ENCODE measurements at places on chromosomes 16 and 17. TPM values are rescaled to one million over a fixed set of nuclear protein-coding genes. Genes with fewer than 3 reads are reported as not detected.

- no peak for DNase-seq
Observed at GRCh38 chr17:573036-573435, 141.6 kb downstream of the VPS53 start.

GRCh38 chr17:74921026-74921681 is 1.9 kb downstream of the USH1G start:
- no peak for DNase-seq

Gene TBC1D3D
- 0.23 TPM for total RNA-seq

Gene SCGB1C2
- not detected for total RNA-seq

GRCh38 chr16:454397-454940 is 29.0 kb downstream of the RAB11FIP3 start:
- DNase-seq, result no peak

GRCh38 chr17:44314031-44314430 is 5.6 kb downstream of the RUNDC3A start:
- no peak for DNase-seq

GRCh38 chr16:55572439-55572838 is 6.0 kb downstream of the CAPNS2 start:
- no peak for DNase-seq

Gene STAT5A
- total RNA-seq, result 2.9 TPM

DNA sequence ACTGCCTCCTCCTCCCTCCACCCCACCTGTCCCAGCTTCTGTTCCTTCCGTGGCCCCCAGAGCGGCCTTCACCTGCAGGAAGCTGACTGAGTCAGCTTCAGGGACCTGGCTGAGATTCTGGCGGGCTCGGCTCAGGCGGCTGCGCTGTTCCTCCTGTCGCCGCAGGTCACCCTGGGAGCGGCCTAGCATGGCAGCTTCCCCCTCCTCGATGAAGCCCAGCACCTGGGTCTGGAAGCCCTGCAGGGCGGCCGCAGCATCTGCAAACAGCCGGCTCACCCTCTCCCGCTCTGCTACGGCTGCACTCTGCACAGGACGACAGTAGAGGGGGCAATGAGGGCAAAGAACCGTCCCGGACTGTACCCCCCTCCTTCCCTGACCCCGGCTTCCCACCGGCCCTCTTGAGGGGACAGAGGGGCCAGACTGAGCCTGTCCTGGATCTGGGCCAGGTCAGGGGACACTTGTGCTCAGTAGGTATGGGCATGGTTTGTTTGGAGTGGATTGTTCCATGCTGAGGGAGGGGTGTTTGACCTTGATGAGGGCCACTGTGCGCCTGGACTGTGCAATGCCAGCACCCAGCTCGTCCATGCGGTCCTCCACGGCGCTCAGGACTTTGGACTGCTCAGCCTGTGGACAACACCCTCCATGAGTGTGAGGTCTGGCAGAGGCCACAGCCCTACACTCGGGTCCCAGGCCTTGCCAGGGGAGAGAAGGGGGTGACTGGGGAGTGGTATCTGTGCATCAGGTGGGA is 2.0 kb downstream of the TRIM47 start:
- DNase-seq, result no peak

Gene SEZ6
- total RNA-seq, result 0.30 TPM

Gene CBFB
- 106 TPM for total RNA-seq

Gene CD300LB
- not detected for total RNA-seq

Gene HBM
- total RNA-seq, result not detected

GRCh38 chr16:74852500-74852875 is 77.9 kb upstream of the FA2H start:
- no peak for DNase-seq

Gene CLEC10A
- total RNA-seq, result not detected

DNA sequence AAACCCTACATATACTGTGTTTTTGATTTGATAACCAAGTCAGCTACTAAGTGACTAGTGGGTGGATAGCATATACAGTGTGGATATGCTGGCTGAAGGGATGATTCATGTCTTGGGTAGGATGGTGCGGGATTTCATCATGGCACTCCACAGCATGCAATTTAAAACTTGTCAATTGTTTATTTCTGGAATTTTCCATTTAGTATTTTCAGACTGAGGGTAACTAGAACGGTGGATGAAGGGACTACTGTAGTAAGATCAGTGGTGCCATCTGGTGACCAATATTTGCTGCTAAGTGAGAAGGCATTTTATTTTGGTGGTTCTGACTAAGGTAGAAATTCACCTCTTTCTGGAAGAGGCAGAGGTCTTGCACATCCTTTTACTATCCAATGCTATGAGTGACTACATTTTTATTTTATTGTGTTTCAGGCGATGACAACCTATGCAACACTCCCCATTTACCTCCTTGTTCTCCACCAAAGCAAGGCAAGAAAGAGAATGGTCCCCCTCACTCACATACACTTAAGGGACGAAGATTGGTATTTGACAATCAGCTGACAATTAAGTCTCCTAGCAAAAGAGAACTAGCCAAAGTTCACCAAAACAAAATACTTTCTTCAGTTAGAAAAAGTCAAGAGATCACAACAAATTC is 3.1 kb downstream of the CDC6 start:
- DNase-seq, result no peak
